Activated T-helper 1 cell treated with anti-CD3 and anti-CD28 coated beads, Interleukin-2, amount 50 U/mL, for 16 hours (primary cell): ENCODE measurements at places on chromosomes 7 and 10.

- no peak for DNase-seq
These were observed 37.6 kb downstream of the SLC29A4 start for GRCh38 chr7:5320391-5320790.

- DNase-seq = no peak
These were observed 26.5 kb downstream of the ANKRD7 start for GRCh38 chr7:118250860-118251494.

GRCh38 chr10:117519879-117520278, 22.7 kb upstream of the EMX2 start:
- no peak for DNase-seq

DNA sequence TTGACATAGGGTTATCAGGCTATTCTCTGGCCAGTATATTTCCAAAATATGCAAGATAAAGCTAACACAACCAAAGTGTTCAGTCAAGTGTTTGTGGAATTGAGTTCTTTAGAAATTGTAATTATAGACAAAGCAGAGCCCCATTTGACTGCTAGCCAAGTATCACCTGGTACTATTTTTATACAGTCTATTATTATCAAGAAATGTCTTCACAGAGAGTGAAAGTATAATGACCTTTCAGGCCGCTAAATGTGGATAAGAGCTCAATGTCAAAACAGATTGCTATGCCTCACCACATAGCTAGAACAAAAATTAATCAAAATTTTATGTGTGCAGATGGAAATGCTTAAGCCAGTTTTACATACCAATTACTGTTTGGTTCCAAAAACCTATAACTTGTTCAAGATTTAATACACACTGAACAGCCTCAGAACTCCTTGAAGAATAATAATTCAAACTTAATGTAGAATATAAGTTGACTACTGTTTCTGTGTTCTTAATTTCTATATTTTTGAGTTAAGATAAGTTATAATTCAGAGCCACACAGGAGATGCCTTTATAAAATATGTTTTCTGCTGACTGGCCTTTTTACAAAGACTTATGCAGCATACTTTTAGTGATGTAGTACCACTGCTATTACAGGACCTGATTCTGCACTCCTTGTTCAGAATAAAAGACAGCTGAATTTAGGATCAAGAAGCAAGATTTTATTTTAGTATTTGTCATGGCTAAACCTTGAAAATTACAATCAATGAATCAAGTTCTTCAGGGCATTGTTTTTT, 31.0 kb downstream of the PRPS1L1 start:
- DNase-seq = no peak

GRCh38 chr10:123761666-123762230, 95.6 kb downstream of the GPR26 start:
- no peak for DNase-seq

- DNase-seq = no peak
These were observed 155.8 kb downstream of the BMPER start for GRCh38 chr7:34061149-34061548.
